ENCODE measurements at places on chromosomes 13 and 19.

GRCh38 chr13:67175836-67176459 lies 54.2 kb downstream of the PCDH9 start:
- DNase-seq: no peak

DNA sequence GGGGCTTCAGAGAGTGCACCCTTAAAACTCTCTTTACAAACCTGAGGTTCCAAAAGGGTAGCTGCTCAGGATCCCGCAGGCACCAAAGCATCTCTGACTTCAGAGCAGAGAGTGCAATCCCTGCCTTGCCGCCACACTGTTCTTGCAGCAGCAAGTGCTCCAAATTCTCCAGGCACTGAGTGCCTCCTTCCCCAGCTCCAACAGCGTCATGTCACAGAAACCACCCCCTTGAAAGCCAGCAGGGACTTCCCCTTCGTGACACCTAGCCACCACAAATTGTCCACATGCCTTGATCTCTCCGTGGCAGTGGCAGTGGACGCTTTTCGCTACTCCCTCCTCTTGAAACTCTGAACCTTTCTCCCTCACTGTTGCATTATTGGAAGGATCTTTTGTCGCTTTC lies 39.9 kb downstream of the MBNL2 start:
- no peak for DNase-seq

DNA sequence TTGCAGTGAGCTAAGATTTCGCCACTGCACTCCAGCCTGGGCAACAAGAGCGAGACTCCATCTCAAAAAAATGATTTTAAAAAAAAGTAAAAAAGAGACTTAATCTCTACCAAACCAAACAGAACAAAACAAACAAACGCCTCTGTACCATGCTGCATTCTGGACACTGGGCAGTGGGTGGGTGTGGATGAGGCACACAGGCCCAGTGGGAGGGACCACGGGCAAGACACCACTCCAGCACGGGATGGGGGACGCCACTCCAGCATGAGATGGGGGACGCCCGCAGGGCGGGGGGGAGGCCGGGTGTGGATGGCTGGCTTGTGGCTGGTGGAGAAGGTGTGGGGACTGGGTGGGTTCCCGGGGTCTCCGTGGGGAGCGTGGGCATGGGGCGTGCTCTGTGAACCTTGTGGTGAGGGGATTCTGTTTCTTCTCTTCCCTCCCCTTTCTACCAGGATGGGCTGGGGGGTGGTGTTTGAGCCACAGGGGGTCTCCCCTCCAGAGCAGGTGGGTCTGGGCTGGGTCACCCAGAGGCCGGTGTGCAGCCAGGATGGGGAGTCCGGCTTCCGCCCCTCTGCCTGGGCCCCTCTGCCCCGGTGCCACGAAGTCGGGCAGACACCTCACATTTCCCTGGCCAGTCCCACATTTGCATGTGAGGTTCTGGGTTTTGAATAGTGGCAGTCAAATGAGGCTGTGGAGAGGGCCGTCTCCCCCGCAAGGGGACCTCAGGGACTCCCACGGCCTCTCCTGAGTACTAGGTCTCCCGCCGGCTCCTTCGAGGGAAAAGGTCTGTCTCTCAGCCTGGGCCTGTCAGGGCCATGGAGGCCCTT lies 23.9 kb upstream of the MATK start:
- DNase-seq: peak; percentile 71

DNA sequence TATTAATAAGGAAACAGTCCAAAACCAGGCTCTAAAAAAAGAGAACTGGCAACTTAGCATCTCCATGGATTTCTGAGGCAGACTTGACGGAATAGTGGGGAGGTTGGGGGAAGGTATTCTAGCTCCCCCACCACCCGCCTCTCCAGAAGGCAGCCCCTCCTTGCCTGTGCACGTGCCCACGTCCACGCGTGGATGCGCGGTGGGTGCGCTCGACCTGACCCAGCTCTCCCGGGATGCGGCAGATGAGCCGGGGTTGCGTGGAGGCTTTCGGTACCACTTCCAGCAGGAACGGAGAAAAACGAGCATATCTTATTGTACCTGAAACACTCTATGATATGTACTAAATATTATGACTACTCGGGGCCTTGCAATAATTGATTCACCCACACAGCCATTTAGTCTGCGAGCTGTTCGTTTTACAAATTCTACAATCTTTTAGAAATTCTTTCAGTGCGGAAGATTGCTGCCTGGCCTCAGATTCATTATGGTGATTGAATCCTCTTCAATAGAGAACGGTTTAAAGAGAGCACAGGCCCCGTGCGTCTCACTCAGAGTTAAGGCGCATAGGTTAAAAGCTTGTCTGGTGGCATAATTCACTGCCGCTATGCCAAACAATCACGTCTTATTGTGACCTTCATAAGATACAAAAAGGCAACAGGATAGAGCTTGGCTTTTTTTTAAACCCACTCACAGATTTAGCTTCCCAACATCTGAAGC lies 117.9 kb downstream of the URI1 start:
- no peak for DNase-seq

DNA sequence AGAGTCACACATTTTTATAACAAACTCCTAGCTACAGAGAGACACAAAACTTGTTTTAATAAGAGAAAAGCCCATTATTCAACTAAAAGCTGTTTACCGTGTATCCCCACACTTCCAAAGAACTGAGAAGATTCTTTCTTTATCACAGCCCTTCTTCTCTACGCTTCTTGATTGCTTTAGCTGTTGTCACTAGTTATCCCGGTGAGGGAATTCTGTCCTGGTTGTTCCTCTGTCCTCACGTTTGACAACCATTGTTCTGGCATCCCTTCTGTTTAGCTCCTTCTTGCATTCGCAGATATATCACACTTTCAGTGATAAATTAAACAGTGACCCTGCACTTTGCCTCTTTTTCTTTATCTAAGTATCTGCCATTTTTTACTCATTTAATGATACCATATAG lies 1035.1 kb upstream of the PCDH20 start:
- DNase-seq: no peak

GRCh38 chr13:65926750-65927171 lies 1303.4 kb downstream of the PCDH9 start:
- DNase-seq: no peak

GRCh38 chr19:51001515-51001914 lies at the start of gene KLK8:
TSS of gene KLK8 (minus strand) at chr19:51001604. CDS start at chr19:51001167, 437 bp downstream.
- no peak for DNase-seq

DNA sequence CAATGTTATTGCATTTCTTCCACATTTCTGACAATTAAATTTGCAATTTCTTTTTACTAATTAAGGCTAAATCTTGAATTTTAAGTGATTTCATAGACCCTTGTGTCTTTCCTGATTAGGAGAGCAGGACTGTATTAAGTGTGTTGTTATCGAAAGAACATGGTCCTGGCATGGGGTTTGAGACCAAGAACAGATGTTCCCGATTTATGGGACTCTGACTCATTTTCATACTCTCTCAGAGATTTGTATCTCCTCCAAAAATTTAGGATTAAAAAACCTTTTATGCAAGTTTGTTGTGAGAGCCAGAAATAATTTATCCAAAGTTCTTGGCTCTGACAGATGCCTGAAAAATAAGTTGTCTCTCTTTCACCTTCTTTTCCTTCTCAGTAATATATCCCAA lies 589.3 kb upstream of the ARGLU1 start:
- DNase-seq: no peak

DNA sequence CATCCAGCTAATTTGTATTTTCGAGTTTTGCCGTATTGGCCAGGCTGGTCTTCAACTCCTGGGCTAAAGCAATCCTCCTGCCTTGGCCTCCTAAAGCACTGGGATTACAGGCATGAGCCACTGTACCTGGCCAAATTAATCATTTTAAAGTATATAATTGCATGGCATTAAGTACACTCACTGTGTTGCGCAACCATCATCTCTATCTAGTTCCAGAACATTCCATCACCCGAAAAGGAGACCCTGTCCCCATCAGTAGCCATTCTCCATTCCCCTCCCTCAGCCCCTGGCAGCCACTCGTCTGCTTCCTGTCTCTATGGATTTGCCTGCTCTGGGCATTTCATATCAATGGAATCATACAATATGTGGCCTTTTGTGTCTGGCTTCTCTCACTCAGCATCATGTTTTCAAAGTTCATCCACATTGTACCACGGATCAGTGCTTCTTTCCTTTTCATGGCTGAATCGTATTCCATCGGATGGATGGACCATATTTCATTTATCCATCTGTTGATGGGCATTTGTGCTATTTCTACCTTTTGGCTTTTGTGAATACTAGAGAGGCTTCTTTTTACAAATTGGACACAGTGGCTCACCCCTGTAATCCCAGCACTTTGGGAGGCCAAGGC lies 13.1 kb downstream of the PGPEP1 start:
- DNase-seq: no peak

DNA sequence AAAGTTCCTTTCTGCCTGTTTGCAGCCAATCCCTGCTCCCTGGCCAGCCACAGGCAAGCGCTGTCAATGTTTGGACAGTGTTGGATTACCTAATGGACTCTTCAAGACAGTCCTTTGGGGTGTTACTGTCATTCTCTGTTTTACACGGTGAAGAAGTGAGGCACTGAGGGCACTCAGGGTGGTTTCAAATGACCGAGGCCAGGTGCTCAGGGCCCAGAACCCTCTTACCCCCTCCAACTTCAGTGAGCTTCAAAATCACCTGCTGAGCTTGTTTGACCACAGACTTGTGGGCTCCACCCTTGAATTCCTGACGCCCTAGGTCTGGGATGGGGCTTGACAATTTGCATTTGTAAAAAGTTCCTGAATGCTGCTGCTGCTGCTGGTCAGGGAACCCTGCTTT lies 97.9 kb downstream of the GGACT start:
- no peak for DNase-seq

DNA sequence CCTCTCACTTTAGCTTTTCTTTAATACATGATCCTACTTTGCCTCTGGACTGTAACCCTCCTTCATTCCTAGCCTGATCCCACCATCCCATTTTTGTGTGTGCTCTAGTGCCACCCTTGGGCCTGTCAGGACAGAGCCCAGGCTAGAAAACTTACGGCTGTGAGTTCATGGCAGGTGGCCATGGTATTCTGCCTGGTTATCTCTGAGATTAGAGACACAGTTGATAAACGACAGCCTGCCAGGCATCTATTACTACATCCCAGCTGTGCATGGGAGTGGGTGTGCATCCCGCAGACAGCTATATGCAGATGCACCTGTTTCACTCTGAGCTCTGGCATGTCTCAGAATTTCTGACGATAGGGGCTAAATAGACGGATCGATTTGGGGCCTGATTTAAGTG lies 110.9 kb downstream of the HS6ST3 start:
- no peak for DNase-seq

GRCh38 chr13:24124789-24125476 lies 35.6 kb upstream of the SPATA13 start:
- DNase-seq: peak; percentile 65

DNA sequence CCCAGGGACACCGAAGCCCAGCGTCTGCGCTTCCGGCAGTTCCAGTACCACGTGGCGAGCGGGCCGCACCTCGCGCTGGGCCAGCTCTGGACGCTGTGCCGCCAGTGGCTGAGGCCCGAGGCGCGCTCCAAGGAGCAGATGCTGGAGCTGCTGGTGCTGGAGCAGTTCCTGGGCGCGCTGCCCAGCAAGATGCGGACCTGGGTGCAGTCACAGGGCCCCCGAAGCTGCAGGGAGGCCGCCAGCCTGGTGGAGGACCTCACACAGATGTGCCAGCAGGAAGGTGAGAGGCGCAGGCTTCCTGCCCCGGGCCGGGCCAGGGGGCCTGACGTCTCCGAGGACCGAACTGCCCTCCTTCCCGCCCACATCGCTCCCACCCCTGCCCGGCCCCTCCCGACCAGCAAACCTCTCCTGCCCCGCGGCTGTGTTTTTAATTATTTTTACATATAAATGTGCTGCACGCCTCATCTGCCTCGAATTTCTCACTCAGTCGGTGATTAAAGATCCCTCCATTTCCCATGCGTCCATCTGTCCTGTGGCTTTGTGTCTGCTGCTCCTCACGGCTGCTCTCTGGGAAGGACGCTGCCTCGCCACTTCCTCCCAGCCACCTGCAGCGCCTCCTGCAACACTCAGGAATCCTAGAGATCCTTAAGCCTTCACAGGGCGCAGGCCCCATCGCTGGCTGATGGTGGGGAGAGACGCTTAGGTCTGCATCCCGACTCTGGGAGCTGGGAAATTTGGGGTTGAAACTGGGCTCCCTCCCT lies 4.3 kb downstream of the ZSCAN1 start:
- no peak for DNase-seq

GRCh38 chr13:94050686-94051085 lies 428.8 kb downstream of the DCT start:
- DNase-seq: no peak

- no peak for DNase-seq
Measured at GRCh38 chr13:21747456-21747855, 76.6 kb downstream of the FGF9 start.

- no peak for DNase-seq
Measured at GRCh38 chr13:50080203-50080910, 65.1 kb downstream of the KCNRG start.

GRCh38 chr19:55137915-55138314 lies 11.1 kb downstream of the TNNT1 start:
- no peak for DNase-seq

- no peak for DNase-seq
Measured at GRCh38 chr13:45092663-45093062, 27.6 kb upstream of the GTF2F2 start.

DNA sequence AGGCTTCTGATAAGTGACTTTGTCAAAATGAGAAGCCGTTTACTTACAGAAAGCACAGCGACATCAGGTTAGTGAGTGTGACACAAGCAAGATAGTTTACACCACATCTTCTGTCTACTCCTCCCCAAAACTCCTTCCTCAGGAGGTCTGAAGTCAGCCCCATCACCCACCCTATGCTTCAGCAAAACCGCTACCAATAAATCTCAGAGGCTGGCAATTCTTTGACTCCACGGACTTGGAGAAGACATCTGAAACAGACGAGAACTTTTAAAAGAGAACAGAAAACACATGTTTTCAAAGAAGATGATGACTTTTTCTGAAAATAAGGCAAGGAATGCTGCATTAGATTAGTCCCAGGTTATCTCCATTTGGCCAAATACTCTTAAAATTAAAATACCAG lies 261.1 kb downstream of the TBC1D4 start:
- no peak for DNase-seq

GRCh38 chr13:113518076-113518803 lies 27.7 kb upstream of the DCUN1D2 start:
- DNase-seq: no peak

DNA sequence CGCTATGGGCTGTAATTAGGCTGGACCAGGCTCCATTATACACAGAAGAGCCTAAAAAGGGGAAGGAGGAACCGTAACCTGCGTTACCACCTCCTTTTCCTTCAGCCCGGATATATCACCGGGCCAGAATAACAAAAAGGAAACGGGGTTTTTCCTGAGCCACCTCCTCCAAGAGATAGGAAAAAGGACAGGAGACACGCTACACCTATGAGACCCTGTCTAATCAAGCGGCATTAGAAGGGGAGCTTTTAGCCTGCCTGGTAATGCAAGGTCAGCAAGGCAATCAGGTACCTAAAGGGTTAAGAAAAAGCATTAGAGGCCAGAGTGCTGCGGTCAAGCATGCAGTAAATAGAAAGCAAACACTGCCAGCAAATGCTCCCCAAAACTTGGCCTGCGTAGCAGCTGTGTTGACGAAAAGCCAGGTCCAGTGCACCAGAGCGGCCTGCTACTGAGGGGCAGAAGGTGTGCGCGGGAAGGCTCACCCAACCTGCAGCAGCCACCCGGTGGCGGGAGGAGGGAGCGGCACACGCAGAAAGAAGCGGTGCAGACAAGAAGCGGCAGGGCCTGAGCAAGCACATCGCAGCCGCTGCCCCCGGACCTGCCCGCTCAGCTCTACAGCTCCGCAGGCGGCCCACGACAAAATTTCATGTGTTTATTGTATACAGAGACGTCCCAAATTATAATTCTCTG lies 1466.1 kb downstream of the UQCRFS1 start:
- peak; percentile 7 for DNase-seq
